ENCODE measurements at places on chromosomes 1 and 21. TPM values are rescaled to one million over a fixed set of nuclear protein-coding genes. Genes with fewer than 3 reads are reported as not detected.

CROCC gene
- total RNA-seq: 11.8 TPM

OXCT2 gene
- total RNA-seq: not detected

ADAM30 gene
- not detected for total RNA-seq

FOXE3 gene
- not detected for total RNA-seq

DNA sequence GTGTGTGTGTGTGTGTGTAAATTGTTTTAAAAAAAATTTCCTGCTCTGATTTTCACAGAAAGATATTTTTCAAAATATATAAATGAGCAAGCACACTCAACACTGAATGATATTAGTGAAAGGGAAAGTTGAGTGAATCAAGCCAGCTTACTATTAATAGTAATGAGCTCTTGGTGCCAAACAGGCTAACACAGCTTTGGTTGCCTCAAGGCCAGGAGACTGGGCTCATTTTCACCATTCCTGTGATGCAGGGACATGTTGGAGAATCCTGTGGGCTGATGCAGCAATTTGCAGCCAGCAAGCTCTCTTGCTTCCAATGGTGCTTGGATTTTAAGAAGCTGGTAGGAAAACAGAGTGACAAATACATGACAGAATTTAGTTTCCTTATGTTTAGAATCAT is 30.2 kb downstream of the PLA2G4A start:
- DNase-seq: no peak

DNA sequence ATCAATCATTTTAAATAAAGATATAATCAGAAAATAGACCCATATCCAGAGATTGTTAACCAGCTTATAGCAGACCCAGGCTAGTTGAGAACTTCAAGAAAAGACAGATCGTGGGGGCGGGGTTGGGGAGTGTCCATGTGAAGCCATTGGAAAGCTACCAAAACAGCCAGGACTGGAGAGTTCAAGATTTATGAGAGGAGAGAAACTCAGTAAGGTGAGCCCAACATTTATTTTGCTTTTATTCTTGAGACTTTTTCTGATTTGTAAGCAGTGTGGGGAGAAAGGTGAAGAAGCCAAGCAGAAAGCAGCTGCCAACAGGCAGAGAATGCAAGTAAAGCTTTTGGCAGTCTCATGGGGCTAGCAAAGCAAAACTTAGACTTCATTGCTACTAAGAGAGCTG is 179.9 kb downstream of the VPS13D start:
- DNase-seq: no peak

GRCh38 chr1:97271916-97272788 is 550.6 kb downstream of the PTBP2 start:
- DNase-seq: no peak

Data from left lobe of liver (tissue), 2 donors.